Fibroblast of upper back skin (primary cell): ENCODE measurements at places on chromosomes 6 and 20.

- no peak for DNase-seq
Measured at GRCh38 chr6:108395297-108395696, 100.4 kb downstream of the AFG1L start.

DNA sequence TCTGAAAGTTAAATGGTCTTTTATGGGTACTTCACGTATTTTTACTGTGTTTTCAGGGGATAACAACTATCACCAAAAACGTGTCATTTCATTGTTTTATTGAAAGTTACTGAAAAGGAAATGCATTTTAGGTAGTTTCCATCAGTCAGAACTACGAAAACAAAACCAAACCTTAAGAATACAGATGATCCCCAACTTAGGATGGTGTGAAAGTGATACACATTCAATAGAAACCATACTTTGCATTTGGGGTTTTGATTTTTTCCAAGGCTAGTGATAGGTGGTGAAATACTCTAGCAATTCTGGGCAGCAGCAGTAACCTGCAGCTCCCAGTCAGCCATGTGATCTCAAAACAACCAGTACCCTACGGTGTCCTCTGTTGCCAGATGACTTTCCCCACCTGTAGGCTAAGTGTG is 25.9 kb upstream of the EFHC1 start:
- DNase-seq, result no peak

DNA sequence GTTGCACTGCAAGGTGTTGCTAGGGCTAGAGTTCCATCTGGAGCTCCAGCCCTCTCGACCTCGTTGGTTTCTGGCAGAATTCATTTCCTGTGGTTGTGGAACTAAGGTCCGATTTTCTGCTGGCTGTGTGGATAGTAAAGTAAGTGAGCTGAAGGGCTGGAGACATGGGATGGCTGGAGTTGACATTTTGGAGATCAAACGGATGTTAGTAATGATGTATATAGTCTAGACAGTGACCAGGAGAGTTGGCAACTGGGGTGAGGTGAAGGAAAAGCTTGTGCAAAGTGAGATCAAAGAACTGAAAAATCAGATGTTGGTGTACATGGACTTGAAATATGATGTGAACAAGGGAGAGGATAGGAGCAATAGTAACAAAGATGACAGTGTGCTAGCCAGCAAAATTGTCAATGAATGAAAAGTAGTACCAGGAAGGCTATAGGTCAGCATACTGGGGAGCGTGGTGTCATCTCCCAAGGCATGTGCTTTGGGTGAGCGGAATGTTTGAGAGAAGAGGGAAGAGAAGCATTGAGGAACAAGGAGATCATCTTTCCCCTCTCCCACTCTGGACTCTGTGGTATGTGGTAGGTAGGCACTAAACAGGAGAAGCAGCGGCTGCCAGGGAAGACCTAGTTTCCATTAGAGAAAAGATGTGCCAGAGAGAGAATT is 7.8 kb downstream of the QRSL1 start:
- no peak for DNase-seq

DNA sequence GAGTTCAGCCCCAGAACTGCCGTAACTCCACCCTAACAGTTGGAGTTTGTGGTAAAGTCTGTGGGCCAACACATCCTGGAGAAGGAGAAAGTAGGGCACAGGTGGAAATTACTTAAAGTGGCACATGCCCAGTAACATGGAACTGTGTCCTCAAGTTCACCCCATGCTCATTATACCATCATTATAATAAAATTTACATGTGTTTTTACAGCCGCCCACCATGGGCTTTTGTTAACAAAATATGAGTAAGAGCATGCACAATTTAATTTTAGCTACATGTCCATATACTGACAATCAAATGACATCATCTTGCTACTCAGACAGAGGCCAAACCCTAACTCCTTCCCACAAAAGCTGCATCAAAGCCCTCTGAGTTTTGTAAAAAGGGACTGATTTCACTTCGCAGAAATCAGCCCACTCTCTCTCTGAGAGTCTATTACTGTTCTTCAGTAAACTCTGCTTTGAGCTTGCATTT is 17.3 kb upstream of the ELOVL4 start:
- DNase-seq, result no peak

DNA sequence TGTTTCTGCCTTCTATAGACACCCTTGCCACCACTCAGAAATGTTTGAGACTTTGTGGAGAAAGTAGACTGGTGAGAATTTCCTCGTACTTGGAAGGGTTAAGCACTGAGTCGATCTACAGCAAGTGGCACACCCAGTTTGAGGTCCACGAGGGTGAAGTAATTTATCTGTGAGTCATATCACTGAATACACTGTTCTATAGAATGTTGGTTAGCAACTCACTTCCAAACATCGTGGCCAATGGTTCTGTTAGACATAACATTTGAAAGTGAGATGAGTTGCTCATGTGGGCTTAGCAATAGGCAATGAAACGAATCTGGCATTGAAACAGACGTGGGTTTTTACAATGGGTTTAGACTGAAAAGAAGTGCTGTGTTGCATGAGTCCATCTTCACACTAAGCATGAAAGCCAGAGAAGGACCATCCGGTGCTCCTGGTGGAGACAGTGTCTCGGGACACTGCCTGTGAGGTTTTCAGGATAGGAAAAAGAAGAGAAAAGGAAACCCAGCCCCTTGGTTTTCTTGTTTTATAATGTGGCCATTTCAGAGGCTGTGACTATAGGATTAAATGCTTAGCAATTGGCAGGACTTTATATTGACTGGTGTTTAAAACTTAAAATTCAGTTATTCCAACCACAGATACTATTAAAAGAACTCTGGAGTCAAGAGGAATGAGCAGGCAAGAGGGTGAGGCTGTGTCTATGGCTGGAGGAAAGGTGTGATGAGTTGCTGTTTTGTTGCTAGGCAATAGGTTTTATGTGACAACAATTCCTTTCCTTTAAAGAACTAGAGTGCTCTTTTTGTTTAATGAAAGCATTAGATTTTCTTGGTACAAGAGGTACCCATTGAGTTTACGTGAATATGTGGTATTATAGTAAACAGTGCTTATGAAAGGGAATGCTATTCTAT is 31.0 kb upstream of the EZR start:
- DNase-seq, result peak; percentile 96

- DNase-seq, result no peak
Measured at GRCh38 chr6:148518511-148519156, 176.0 kb downstream of the SASH1 start.

GRCh38 chr6:56525974-56526789 is 116.5 kb downstream of the DST start:
- DNase-seq, result no peak

GRCh38 chr20:32611286-32611685 is 26.2 kb upstream of the NOL4L start:
- no peak for DNase-seq

DNA sequence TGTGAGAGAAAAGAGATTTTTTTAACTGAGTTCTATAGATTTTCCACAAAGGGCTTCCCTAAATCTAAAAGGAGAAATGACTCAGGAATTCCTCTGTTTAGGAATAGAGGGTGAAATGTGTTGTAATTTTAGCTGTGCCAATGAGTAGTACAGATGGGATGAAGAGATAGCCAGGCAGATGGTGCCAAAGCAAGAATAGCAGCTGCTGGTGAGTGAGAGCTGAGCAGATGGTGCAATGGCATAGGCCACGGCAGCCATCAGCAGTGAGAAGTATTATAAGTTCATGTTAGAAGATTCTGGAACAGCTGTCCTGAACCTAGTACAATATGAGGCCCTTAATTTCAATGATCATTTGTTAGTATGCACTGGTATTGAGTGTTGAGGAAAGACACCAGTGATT is 40.2 kb upstream of the CRISP1 start:
- no peak for DNase-seq

DNA sequence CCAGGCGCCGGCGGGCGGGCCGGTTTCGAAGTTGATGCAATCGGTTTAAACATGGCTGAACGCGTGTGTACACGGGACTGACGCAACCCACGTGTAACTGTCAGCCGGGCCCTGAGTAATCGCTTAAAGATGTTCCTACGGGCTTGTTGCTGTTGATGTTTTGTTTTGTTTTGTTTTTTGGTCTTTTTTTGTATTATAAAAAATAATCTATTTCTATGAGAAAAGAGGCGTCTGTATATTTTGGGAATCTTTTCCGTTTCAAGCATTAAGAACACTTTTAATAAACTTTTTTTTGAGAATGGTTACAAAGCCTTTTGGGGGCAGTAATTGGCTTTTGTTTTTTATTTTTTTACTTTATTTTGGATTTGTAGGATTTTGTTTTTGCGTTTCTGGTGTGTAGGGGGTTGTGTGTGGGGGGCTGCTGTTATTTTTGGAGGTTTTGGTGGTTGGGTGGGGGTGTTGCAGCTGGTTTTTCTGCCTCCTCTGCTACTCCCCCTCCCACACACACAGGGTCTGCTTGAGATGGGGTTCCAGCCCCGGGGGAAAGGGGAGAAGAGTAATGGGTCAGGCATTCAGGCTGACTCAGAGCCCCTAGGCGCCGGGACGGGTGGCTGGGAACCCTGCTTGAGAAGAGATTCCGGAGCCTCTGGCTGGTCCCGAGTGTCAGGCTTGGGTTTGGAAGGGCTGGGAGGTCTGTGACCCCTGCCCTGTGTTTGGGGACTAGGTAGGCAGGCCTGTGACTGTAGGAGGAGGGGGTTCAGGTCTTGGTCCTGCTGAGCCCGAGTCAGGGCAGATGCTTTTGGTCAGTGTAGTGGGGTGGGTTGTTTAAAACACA is 2.0 kb downstream of the CEBPB start:
- DNase-seq, result peak; percentile 95

GRCh38 chr6:167568407-167569024 is 243.6 kb downstream of the TTLL2 start:
- no peak for DNase-seq

DNA sequence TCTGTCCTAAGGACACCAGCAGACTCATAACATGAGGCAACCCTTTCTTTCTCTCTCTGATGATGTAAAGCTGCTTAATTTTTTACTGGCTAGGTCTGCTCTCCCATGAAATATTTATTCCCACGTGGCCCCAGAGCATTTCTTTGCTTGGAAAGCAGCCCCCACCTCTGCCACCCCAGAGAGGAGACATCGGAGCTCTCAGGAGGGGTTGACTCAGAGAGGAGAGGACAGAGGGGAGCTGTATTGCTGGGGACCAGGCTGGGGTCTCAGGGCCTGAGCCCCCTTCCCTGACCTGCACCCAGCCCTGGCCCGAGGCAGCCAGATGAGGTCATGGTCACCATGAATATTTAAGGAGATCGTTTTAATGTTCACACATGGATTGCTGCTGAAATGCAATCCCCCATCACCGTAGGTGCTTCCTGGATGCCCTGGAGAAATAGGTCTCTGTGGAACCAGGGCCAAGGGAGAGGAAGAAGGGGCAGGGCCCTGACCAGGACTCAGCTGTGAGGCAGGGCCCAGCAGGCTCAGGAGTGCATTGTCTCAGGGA is 117.5 kb downstream of the DLL1 start:
- DNase-seq, result no peak

DNA sequence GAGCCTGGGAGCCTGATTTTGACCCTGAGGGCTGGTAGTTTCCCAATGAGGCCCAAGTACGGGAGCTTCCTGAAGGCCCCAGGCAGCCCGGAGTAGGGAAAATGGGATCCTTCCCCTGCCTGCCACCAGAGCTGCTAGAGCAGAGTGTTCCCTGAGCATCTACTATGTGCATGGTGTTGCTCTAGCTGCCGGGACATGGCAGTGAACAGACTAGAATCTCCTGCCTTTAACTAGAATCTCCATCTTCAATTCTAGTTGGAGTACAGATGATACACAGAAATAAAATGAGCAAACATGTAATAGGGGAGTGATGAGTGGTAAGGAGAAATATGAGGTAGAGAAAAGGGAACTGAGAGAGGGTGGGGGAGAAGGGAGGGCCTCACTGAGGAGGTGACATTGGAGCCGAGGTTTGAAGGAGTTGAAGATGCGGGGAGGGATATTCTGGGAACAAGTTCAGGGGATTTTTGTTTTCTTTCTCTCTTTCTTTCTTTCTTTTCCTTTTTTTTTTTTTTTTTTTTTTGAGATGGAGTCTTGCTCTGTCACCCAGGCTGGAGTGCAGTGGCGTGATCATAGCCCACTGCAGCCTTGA is 18.5 kb downstream of the VSTM2L start:
- no peak for DNase-seq

DNA sequence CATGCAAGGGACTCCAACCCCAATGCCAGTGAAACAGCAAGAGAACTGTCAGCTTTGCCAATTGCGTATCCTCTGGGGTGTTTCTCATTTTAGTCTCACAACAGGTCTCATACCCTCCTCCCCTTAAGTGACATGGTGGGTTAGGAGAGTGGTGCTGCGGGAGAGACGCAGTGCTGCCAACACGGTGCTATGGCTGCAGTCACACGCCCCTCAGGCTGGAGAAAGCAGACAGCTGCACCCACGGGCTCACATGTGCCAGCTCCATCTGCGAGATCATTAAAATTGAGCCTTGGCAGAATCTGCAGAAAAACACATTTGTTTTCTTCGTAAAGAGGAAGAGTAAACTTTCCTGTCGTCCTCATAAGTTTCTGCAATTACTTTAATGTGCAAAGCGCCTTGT is 114.7 kb downstream of the ANKRD60 start:
- DNase-seq, result no peak

DNA sequence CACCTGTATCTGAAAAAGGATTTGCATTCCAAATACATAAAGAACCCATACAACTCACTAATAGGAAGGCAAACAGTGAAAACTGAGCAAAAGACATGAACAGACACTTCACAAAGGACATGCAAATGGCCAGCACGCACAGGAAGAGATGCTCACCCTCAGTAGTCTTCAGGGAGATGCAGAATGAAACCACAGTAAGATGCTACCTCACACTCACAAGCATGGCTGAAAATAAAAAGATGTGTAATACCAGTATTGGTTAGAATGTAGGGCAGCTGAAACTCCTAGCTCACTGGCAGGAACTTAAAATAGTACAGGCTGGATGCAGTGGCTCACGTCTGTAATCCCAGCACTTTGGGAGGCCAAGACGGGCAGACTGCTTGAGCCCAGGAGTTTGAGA is 64.6 kb downstream of the SNX5 start:
- no peak for DNase-seq

DNA sequence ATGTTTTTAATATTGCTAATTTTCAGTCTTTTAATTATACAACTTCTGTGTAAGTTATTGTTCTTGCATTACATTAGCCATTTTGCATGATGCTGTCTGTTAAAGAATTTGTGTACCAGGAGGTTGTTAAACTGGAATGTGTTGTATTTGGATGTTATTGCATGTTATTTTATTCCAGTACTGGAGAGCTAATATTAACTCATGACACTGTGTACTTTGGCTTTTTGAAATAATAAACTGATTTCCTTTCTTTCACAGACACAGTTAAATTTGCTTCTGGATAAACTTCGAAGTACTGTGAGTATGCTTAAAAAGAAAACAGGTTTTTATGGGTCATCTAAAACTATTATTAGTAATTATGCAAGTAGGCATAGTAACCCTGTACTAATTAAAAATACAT is 121.3 kb downstream of the MYO6 start:
- DNase-seq, result no peak

- DNase-seq, result no peak
Measured at GRCh38 chr6:44527583-44528369, 140.3 kb downstream of the CDC5L start.

DNA sequence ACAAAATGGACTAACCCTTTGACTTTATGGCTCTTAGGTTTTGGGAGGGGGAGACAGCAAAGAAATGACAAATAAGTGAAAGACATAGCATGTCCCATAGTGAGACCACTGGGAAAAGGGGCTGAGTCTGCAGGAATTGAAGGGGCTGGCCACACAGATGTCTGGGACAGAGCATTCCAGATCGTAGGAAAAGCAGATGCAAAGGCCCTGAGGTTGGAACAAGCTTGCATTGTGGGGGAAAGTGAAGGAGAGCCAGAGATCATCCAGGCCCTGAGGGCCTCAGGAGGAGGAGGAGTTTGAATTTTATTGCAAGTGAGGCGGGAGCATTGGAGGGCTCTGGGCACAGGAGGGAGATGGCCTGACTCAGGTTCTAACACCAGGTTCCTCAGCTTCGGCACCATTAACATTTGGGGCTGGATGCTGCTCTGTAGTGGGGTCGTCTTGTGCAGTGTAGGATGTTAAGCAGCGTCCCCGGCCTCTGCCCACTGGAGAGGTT is 97.5 kb downstream of the CEBPB start:
- DNase-seq, result no peak
